A549 (cell line): ENCODE measurements at places on chromosomes 5 and 9.

GRCh38 chr9:28082671-28083070, 509.4 kb upstream of the C9orf72 start:
- DNase-seq: no peak

- DNase-seq: no peak
Observed at GRCh38 chr9:79768194-79768593, 196.4 kb downstream of the TLE4 start.

DNA sequence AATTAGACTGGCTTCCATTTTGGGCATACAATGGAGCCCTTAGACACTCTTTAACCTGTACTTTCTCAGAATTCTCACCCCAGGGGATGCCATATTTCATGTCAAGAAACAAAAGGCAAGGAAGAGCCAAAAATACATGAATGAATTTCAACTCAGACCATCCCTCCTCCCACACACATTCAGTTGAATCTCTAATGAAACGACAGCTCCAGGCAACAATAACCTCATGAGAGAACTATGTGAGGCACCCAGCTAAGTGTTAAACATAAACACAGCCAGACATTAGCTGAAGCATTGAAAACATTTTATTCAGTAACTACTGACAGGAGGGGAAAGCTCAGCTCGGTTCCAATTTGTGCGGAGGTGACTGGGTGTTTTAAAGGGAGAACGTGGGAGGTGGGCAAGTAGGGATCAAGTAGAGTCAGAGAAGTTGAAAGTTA, 1359.1 kb upstream of the CDH9 start:
- DNase-seq: no peak

DNA sequence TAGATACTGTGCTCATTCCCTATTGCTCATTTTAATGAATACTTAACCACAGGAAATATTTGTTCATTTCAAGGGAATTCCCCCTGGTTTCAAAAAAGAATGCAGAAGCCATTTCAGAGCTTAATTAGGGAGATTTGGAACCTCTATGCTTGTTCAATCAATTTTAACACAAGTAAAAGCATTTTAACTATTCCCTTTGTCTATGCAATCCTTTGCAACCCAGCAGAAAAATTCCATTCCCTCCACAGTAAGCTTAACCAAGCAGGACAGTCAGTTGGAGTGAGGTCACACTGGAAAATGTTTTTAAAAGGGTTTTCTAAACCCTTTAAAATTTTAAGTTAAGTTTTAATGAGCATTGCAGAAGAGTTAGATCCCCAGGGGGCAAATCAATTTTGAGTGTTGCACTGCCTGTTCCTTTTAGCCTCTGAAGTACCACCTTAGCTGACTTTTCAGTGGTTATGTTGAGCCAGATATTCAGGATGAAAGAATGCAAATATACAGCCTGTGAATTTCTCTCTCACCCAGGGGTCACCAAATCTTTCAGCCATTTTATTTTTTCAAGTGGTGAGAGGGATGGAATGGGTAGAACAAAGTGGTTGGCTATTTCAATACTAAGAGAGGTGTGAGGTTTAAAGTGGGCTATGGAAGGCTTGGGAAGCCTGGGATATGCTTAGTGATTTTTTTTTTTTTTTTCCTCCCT, 356.2 kb upstream of the NUDT12 start:
- no peak for DNase-seq

GRCh38 chr5:135995976-135996375, 32.8 kb upstream of the TGFBI start:
- DNase-seq: no peak

DNA sequence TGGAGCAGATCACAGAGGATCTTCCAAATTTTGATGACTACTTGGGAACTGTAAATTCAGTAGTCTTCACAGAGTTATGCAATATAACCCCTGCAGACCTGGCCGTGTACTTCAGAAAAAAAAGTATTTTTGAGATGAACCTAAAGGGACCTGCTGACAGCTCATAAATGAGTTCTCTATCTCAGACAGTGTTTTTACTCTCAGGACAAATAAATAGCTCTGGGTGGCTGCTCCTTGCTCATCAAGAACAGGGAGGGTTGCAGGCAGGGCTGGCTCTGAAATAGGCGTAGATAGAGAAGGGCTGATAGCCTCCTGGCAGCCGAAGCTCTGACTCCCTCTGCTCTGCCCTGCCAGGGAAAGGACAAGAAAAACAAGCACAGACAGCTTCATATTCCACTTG, 64.8 kb downstream of the PLAC8L1 start:
- DNase-seq: no peak

DNA sequence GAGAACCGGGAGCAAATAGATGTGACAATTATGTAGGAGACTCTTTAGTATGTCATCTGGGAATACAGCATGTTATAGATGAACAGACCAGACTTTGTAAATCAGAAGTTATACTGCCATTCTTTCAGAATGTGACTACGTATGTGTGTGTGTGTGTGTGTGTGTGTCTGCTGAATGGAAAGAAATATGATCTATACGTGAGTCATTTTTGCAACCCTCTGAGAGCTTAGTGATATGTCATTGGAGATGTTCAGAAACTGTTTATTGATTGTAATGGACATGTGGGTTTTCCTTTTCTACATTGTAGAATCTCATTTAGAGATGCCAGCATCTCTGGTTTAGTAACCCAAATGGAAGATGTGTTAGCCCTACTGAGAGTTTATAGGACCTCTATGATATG, 731.5 kb downstream of the TLE1 start:
- no peak for DNase-seq

- no peak for DNase-seq
Observed at GRCh38 chr5:151141535-151141934, 16.0 kb downstream of the ANXA6 start.

DNA sequence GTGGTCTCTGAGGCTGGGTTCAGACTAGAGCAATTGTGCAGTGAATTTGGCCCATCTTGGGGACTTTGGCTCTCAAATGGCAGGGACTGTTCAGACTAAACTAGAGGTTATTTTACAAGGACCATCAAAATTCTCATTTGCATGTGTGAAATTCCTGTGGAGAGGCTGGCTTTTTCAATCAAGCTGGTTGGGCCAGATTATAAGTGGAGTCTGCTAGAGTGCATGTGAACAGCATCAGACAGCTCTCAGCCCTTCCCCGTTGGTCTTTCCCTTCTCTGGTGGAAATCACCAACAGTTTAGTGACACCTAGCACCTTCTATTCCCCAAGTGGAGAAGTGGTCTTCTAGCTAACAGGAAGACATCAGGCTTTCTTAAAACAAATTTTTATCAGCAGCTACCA, 301.3 kb downstream of the CWC27 start:
- DNase-seq: no peak

- DNase-seq: no peak
Observed at GRCh38 chr9:37915911-37916470, 12.1 kb upstream of the SLC25A51 start.

- no peak for DNase-seq
Observed at GRCh38 chr9:94973451-94973941, 247.0 kb downstream of the AOPEP start.

- DNase-seq: no peak
Observed at GRCh38 chr5:66002415-66002814, 76.0 kb downstream of the ERBIN start.

- no peak for DNase-seq
Observed at GRCh38 chr5:76271836-76272235, 131.2 kb upstream of the IQGAP2 start.

GRCh38 chr5:178319541-178320041, 87.0 kb upstream of the PHYKPL start:
- no peak for DNase-seq

DNA sequence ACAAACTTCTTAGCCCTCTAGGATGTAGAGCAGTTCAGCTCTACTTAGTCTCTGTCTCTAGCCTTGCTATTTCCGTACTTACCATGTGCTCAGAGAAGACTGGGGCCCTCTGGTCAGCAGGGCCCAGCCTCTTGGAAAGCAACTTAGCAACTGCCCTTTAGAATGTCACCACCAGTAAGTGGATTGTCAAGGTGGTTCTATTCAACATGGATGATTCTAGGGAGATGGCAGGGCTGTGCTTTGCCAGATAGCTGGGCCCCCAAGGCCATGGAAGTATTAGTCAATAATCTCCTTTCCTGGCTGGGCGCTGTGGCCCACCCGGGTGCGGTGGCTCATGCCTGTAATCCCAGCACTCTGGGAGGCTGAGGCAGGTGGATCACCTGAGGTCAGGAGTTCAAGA, 177.6 kb upstream of the MVB12B start:
- no peak for DNase-seq

- no peak for DNase-seq
Observed at GRCh38 chr5:4653475-4653874, 486.7 kb upstream of the ADAMTS16 start.

DNA sequence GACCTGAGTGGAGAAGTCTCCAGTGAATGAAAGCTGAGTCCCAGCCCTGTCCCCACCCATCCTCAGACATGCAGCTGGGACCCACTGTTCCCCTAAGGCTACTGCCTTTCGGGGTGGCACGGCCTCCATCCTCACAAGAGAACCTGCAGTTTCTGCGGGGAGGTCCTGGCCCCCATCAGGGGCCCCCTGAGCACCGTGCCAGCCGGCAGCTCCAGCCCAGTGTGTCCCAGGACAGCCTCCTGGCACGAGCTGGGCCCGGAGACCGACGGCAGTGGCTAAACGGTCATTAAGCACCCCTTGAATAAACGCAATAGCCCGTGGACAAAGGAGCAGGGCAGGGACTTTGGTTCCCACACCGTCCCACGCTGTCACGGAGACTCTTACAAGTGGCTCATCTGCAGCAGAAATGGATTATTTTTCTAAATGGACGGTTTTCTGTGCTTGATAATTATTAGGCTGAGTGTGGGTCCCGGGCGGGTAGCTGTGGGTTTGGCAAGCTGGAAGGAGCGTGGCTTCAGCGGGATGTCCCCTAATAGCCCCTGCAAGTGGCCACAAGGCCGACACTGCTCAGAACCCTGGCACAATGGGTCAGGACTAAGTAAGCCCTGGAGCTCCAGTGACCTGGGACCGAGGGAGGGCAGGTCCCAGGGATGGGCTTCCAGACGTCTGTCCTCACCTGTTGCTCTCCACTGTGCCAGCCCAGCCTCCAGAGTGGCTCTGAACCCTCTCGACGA, 17.4 kb downstream of the FAM78A start:
- no peak for DNase-seq

- DNase-seq: no peak
Observed at GRCh38 chr9:136851941-136852663, at the start of gene MAMDC4. TSS of gene MAMDC4 (plus strand) at chr9:136852346. CDS start at chr9:136852417, 71 bp downstream.

- DNase-seq: no peak
Observed at GRCh38 chr9:104078596-104078995, 15.5 kb upstream of the SMC2 start.

DNA sequence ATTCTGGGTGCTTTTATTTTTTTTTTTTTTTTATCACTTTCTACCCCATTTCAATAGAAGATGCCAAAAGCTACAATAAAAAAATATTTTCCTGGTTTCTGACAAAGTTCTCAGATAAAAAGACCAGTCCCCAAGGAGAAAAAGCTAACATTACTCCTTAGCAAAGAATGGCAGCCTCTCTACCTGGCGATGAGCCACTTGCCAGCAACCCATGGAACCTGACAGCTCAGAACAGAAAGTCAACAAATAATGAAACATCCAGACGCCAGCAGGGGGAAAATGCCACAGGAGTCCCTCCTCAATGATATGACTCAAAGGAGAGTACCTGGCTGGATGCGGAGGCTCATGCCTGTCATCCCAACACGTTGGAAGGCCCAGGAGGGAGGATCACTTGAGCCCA, 123.2 kb downstream of the MYO10 start:
- DNase-seq: peak; percentile 79

DNA sequence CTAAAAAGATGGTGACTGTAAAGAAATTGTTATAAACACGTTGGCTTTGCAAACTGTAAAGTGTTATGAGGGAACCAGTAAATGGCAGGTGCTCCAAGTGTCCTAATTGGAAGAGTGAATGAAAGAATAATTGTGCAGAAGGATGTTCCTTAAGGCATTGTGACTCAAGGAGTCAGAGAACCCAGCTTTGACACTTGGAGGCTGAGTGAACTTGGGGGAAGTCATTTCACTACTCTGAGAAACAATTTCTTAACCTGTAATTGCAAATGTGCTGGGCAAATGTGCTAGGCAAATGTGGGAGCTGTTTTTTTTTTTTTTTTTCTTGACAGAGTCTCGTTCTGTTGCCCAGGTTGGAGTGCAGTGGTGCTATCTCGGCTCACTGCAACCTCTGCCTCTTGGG, 84.0 kb upstream of the TNFSF8 start:
- no peak for DNase-seq

DNA sequence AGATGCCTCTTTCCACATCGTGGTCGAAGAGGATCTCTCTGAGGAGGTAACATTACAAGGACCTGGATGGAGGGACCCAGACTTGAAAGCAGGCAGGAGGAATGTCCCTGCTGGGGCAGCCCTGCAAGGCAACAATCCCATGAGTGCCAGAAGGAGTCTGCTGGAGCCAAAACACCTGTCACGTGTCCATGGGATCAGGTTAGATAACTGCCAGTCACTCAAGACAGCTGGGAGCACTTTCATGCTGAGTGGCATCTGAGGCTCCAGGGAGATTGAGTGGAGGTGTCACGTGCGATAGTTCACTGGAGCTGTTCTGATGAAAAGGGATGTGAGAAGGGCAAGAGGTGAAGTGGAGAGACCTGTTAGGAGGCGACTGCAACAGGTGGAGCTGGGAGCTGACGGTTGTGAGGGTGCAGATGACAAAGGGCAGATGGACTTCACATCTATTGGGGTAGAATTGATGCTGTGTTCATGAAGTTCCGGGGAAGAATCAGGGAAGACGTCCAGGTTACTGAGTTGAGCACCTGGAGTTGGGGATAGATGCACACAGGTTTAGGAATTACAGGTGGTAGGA, 68.4 kb downstream of the ICE1 start:
- no peak for DNase-seq

- peak; percentile 67 for DNase-seq
Observed at GRCh38 chr5:151239237-151239861, 13.6 kb upstream of the GM2A start.

- DNase-seq: no peak
Observed at GRCh38 chr5:87770016-87770570, 357.4 kb upstream of the CCNH start.

- no peak for DNase-seq
Observed at GRCh38 chr9:89284076-89284475, 26.9 kb upstream of the CKS2 start.

GRCh38 chr9:130185490-130186031, 13.4 kb downstream of the NCS1 start:
- no peak for DNase-seq

DNA sequence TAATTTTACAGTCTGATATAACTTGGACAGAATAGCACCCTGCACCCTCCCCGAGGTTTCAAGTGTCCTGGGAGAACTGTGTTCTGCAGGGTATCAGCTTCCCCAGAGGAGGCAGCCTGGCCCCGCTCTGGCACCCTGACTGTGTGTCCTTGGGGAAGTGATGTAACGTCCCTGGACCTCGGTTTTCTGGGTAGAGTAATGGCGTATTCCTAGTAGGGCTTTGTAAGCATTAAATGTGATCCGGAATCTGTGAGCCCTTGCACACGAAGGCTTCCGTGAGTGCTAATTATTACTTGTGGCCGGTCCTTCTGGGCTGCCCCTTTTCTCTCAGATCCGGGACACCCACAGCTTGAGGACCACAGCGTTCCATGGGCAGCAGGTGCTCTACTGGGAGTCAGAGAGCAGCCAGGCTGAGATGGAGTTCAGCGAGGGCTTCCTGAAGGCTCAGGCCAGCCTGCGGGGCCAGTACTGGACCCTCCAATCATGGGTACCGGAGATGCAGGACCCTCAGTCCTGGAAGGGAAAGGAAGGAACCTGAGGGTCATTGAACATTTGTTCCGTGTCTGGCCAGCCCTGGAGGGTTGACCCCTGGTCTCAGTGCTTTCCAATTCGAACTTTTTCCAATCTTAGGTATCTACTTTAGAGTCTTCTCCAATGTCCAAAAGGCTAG, 1.0 kb upstream of the CACFD1 start:
- DNase-seq: no peak
